ENCODE measurements at places on chromosomes 7 and 10.

- DNase-seq, result no peak
Measured at GRCh38 chr7:33870120-33870519, 35.2 kb upstream of the BMPER start.

GRCh38 chr10:129494740-129495139 is 27.7 kb downstream of the MGMT start:
- no peak for DNase-seq

GRCh38 chr10:44963772-44964633 is 4.4 kb downstream of the RASSF4 start:
- no peak for DNase-seq

DNA sequence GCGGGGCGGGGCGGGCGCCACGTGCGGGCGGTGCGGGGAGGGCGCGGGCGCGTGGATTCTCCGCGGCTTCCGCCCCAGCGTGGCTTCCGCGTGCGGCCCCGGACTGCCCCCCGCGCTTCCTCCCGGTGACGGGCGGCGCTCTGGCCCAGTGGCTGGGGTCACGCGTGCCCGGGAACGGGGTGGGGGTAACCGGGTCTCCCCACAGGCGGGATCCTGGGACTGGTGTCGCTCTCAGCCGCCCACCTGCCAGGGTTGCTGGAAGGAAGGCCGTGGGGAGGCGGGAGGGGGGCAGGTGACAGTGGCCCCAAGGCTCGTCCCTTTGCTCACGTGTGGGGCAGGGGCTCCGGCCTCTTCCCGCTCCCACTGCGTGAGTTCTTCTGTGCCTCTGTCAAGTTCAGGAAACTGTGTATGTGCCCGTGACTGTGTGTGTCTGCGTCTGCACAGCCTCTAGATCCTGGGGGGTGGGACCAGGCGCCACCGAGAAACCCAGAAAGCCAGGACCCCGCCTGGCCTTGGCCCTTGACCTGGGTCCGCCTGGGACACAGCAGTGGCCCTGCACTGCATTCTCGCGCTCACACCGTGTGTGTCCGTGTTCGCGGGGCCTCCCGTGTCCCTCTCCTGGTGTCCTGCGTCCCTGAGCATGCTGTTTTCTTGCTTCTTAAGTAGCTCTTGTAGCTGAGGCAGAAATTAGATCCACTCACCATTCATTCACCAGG is 919 bp downstream of the MAFK start:
- DNase-seq, result no peak

GRCh38 chr7:1210979-1211608 is 21.6 kb upstream of the UNCX start:
- DNase-seq, result no peak

Data from AG08395 (cell line).